ENCODE measurements at places on chromosomes 16 and 17.
A peak's percentile ranks its signal among the peaks of the same experiment; 100 is the strongest.

GRCh38 chr17:49252148-49252695 lies 21.6 kb upstream of the PHOSPHO1 start:
- DNase-seq = no peak

DNA sequence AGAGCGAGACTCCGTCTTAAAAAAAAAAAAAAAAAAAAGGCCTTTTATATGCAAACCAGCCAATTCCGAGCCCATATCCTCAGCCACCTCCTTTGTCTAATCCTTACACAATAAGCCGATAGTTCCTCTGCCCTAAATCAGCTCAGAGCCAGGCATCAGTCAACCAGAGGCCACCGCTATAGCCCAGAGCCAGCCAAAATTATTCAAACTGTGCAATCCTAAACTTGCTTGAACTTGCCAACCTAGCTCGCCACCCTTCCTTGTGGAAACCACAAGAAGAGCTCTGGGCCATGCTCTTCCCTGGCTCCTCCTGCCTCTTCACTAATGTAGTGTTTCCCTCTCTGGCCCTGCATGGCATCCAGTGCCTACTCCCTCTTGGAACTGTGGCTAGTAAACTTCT lies 17.7 kb downstream of the ITGAL start:
- no peak for DNase-seq

DNA sequence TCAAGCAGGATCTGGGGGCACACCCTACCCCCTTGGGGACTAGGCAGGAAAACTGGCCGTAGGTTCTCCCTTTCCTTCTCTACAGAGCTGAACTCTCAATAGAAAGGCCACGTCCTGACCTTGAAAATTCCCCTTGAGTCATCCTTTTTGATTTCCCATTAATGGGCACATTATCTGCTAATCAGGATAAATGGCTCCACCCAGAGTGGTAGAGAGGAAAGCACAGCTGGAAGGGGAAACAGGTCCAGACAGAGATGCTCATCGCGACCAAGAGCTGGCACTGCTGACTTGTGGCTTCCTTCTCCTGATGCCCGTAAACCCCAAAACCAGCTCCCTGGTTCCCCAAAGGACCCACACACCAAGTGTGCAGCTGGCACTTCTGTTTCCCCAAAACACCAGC lies 206.5 kb upstream of the CDH5 start:
- DNase-seq = no peak

DNA sequence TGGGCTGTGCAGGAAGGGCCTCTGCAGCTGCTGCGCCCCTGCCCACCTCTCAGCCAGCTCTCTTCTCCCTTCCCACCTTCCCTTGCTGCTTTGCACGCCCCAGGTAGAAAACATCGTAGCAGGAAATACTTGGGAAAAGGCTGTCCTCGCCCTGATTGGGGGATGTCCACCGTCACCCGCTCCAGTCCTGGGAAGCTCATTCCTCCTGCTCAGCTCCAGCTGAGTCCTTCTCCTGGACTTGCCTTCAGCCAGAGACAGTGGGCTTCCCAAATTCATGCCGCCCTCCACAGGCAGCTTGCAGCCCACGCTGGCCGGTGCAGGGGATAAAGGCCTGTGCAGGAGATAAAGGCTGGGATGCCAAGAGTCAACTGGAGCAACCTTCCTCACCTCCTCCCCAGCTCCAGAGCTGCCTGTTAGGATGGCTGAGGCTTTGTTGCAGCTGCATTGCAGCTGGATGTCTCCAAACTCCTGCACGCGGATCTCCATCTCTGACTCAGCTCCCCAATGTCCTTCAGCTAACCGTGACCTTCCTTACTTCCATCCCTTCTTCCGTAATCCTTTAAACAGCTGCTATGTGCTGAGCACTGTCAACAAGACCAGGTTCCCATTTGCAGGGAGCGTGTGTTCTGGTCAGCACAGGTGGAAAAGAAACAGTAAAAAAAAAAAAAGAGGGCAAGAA lies 402.0 kb upstream of the TNRC6C start:
- no peak for DNase-seq

- DNase-seq = no peak
Measured at GRCh38 chr17:44887971-44888954, 11.0 kb downstream of the EFTUD2 start.

DNA sequence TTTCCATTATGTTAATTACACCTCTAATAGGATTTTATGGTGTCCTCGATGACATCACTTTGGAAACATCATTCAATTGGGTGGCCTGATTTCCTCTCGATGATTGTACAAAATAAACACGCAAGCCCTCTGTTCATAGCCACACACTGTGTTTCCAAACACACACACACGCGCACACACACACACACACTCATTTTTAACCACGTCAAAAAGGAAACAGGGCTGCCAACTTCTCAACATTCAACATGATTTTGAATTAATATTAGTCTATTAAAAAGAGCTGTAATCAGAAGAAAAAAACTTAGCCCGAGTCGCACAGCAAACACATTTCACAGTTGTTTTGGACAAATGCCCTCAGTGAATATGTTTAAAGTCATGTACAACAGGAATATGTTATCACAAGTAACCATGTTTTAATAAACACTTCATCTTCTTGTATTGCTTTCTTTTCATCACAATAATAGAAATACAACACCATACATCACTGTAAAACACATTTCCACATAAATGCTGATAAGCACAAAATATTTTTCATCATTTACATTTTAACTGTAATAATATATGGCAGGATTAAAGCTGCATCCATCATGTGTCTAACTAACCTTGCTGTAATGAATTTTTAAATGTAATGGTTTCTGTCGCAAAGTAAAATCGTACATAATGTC lies 219.1 kb upstream of the IRX3 start:
- DNase-seq = no peak

DNA sequence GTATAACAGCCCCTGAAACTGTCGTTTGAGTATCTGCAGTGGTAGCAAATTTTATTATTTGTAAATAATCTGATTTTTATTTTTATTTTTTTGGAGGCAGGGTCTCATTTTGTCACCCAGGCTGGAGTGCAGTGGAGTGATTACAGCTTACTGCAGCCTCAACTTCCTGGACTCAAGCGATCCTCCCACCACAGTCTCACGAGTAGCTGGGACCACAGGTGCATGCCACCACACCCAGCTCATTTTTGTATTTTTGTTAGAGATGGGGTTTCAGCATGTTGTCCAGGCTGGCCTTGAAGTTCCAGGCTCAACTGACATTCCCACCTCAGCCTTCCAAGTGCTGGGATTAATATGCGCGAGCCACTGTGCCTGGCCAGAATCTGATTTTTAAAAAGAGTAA lies 2.8 kb downstream of the NDEL1 start:
- no peak for DNase-seq

DNA sequence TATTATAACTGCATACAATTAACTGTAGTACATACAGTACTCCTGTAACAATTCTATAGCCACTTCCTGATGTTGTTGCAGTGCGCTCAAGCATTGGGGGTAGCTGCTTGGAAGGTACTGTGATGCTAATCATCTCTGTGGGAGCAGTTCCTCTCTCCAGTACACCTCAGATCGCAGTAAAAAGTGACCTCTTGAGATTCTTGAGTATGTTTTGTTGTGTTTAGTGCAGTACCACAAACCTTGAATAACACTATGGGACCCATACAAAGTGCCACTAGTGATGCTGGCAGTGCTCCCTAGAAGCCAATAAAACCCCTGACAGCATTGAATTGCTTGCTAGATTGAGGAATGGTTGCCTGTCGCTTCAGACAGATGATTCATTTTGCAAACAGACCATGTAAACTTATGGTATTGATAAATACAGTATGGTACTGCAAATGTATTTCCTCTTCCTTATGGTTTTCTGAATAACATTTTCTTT lies 193.0 kb downstream of the SPECC1 start:
- DNase-seq = no peak

GRCh38 chr16:85355515-85355837 lies 243.2 kb upstream of the CIBAR2 start:
- no peak for DNase-seq

DNA sequence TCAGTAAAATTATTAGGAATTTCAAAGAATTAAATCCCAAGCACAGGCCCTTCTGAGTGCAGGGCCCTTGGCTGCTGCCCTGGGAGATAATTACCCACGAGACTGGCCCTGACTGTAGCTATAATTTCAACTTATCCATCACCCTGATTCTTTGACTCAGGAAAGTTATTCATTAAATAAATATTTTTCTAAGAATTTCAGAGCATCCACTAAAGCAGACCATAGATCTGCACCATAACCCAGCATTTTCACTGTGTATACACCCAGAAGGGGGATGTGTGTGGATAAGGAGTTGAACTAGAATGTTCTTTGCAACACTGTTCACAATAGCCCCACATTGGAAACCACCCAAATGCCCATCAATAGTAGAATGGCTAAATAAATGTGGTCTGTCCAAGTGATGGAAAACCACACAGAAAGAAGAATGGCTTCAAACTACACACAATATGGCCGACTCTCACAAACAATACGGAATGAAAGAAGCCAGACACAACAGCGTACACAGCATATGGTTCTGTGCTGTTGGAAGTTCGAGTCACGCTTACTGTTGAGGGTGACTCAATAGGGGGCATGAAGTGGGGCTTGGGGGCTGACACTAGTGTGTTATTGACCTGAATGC lies 33.9 kb upstream of the MEAK7 start:
- no peak for DNase-seq

DNA sequence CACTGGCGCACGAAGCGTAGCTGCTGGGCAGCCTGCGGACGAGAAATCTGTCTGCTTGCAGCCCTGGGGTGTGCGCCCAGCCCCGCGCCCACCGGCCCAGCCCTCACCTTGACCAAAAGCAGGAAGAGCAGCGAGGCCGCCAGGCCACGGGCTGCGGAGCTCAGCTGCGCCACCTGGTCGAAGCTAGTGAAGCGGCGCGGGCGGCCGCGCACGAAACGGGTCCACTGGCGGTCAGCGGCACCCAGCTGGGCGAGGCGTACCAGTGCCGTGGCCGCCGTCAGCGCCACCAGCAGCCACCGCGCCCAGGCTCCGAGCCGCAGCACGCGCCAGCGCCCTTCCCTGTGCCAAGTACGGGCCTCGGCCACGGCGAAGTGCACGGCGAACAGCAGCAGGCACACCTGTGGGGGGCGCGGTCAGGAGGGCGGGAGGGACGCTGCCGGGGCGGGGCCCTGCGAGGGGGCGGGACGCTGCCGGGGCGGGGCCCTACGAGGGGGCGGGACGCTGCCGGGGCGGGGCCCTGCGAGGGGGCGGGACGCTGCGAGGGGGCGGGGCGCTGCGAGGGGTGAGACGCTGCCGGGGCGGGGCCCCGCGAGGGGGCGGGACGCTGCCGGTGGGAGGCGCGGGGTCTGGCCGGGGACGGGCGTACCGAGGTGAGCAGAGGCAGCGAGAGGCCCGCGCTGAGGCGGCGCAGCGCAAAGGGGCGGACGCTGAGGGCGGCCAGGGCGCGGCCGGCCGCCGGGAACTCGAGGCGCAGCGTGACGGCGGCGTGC lies 43.2 kb downstream of the TSC2 start:
- peak; percentile 40 for DNase-seq

GRCh38 chr17:2064980-2065785 lies 10.3 kb downstream of the HIC1 start:
- DNase-seq = no peak

GRCh38 chr16:3458852-3459361 lies 15.4 kb downstream of the NAA60 start:
- no peak for DNase-seq

DNA sequence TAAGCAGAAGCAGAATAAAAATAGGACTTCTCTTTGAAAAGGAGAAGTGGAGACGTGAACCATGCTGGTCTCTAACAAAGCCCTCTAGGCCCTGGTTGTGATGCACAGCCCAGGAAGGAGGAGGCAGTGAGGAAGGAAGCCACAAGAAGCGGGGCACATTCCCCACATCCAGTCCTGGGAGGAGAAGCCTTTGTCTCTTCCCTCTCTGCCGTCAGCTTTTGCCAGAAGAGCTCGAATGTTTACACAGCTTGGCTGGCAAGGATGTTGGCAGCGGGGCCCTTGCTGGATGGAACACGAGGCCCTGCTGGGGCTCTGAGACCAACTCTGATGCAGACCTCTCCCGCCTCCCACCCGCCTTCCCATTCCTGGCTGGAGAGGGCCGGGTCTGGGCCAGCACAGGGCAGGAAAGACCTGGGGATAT lies 91.3 kb downstream of the MAF start:
- DNase-seq = no peak

- no peak for DNase-seq
Measured at GRCh38 chr16:27254262-27254811, 14.2 kb downstream of the NSMCE1 start.

All from CD4-positive, alpha-beta T cell (primary cell).